ENCODE measurements at places on chromosomes 13 and 19. TPM values are rescaled to one million over a fixed set of nuclear protein-coding genes. Genes with fewer than 3 reads are reported as not detected.

- no peak for DNase-seq
Measured at GRCh38 chr13:65342541-65343337, 1887.4 kb downstream of the PCDH9 start.

DNA sequence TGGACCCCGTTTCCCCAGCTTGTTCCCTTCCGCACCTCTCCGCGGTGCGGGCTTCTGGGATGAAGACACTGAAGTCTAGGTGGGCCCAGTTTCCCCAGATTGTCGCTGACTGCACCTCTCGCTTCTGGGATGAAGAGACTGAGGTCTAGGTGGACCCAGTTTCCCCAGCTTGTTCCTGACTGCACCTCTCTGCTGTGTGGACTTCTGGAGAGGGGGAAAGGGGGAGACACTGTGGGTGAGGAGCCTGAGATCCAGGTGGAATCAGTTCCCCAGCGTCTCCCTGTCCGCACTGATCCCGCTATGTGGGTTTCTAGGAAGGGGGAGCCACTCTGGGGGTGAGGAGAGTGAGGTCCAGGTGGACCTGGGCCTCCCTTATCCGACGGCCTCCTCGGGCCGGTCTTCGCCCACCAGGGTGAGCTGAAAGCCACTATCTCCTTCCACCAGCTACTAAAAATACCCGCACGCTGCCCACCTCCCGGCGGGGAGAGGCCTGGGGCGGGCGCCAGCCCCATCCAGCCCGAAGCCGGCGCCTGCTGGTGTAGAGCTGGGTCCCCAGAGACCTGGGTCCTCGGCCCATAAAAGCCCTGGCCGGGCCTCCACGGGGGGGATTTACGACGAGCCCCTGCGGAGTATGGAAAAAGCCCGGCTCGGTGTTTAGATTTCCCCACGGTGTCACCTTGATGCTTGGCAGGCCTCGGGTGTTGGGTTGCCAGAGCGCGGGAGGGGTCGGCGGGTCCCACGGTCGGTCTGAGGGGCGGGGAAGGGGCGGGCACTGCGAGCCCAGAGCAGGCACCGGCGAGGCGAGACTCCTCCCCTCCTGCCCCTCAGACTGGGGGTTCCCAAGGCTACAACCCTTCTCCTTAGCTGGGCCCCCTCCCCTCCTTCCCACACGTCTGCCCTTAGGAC, 10.6 kb downstream of the FUT6 start:
- no peak for DNase-seq

DNA sequence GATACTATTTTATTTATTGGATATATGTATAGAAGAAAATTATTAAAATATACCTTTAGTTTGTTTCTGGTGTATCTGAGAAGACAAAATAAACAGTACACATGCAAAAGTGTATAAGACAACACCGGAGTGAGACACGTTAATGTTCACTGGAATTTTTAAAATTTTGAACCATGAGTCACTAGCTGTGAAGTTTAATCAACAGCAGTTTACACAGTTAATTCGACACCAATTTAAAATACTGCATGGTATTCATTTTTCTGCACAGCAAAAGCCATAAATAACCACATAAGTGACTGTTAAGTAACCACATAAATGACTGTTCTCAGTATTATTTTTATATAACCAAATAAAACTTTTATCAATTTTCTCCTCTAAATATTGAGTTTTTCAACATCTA, 418.7 kb upstream of the NBEA start:
- DNase-seq: no peak

The SKA3 gene
- 4.2 TPM for total RNA-seq

- DNase-seq: no peak
Measured at GRCh38 chr19:19348266-19348665, 27.6 kb downstream of the MAU2 start.

DNA sequence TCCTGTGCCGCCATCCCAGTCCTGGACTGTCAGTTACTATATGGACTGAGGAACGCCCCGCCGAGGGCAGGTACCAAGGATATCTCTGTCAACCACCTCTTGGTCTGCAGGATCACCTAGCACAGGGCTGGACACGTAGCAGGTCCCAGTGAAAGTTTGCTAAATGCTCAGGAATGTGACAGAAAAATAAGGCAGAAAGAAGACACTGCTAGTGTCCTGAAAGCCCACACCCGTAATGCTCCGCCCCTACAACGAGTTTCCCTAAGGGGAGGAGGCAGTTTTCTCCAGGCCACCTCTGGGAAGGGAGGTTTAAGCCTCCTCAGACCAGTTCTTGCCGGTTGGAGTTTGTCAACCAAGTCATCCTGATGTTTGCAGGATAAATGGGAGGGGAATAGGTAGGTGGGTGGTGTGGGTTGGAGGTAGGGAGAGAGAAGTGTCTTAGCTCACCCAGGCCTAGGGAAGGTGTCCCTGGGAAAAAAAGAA, 1.7 kb upstream of the SERTAD3 start:
- DNase-seq: no peak

DNA sequence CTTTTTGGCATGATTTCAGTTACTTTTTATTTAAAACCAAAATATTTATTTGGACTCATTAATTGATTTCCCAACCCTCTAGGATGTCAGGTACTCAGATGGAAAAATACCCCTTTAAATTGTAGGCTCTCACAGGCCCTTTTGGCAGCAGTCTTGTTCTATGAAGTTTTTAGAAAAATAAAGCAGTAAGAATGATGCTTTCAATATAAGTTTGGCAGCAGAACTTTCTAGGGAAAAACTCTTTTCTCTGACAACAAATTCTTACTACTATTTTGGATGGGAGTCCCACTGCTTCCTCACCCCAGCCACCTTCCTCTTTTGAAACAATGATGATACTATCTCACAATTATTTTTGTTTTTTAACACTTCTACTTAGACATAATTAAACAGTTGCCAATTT, 581.6 kb upstream of the SGCG start:
- no peak for DNase-seq

- no peak for DNase-seq
Measured at GRCh38 chr19:4830768-4831265, 695 bp downstream of the TICAM1 start.

Data from osteocyte (in vitro differentiated cells).